ENCODE measurements at places on chromosomes 13 and 19.

DNA sequence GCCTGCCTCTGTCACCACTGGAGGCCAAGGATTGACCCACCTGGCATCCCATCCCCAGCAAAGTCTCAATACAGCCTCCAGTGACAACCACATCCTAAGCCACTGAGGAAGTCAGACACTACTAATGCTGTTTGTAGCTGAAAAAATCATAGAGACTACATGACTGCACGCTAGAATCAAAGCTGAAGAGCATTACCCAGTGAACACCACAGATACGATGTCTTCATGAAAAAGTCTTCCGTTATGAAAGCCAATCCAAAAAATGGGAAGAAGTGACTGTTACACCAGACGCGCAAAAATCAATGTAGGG is 11.1 kb upstream of the NUP62 start:
- DNase-seq: no peak

DNA sequence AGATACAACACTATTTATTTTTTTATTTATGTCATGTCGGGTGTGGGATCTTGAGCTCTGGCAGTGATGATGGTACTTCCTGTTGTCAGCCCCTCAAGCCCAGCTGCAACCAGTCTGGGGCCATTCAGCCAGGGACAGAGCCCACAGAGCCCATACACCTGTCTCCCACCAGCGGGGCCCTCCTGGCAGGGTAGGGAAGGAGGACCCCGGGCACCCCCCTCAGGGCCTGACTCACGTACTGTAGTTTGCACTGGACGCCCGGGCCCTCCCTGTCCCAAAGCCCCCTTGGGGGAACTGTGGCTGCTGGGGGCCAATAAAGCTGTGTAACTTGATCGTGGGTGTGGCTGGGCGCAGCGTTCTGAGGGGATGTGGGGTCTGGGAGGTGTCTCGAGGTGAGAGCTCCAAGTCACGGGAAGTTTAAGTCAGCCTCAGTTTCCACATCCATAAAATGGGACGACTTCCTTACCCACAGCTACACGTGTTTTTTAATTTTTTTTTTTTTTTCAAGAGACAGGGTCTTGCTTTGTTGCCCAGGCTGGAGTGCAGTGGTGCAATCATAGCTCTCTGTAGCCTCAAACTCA is 9.5 kb downstream of the ATG4D start:
- DNase-seq: peak; percentile 41

GRCh38 chr19:4866595-4867424 is 657 bp downstream of the PLIN3 start:
- peak; percentile 63 for DNase-seq

DNA sequence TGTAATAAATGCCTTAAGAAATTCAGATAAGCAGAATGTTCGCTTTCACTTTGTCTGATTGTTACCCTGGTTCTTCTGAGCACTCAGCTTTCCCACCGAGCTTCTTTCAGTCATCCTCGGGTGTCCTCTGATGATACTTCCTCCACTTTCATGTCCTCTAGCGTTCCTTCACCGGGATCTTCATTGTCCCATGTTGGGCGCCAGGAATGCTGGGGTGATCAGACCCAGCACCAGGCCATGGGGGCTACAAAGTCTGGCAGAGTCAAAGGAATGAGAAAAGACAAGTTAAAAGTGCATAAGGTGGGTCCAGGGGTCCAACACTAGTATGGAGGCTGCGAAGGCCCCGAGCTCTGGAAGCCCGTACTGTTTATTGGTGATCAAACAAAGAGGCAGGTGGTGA is 11.7 kb upstream of the C19orf84 start:
- DNase-seq: no peak

GRCh38 chr19:51571599-51571998 is 516 bp downstream of the ZNF175 start:
- DNase-seq: no peak

DNA sequence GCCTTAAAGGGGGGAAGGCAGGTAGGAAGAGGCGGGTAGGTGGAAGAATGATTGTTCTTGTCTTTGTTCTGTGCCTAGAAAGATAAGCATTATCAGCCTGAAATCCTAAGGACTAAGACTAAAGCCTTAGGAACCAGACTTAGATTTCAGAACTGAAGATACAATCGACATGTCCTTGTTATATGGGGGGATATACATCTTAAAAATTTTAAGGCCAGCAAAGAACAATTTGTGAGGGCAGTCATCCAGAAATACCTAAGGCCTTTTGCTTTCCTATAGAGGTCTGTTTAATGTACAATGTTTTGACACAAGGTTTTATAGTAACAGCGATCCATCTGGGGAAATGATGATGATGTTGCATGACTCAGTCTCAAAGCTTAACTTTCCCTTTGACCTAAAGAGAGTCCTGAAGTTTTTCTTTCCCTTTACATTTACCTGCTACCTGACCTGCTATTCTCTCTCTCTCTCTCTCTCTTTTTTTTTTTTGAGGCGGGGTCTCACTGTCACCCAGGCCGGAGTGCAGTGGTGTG is 20.2 kb upstream of the CEACAM6 start:
- no peak for DNase-seq

DNA sequence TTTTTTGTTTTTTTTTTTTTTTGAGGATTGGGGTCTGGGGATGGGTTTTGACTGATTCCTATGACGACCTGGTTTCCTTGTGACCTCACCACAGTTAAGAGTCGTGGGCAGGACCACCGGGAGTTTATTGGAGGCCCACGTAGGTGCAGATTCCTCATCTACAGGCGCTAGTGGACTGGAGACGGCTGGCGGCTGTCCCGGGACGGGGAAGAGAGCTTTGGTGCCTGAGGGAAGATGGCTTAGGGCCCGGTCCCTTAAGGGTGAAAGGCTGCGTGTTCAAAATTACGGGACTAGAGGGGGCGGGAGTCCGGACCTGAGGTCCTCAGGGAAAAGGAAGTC is 682 bp upstream of the TEAD2 start:
- DNase-seq: peak; percentile 42

DNA sequence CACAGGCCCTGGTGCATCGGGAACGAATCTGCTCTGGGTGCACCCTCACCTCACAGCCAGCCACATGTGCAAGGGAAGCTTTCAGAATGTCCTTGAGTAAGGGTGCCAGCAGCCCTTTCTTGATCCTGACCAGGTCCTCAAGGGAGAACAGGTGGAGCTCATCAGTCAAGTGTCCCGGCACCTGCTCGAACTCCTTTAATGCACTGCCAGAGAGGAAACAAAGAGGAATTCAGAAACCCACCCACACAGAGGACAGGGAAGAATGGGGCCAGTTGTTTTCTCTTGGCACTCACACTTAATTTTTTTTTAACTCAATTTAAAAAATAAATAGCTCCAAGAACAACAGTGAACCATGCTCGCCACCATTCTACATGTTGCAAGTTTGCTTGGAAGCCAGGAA is 41.7 kb downstream of the RUBCNL start:
- DNase-seq: no peak

DNA sequence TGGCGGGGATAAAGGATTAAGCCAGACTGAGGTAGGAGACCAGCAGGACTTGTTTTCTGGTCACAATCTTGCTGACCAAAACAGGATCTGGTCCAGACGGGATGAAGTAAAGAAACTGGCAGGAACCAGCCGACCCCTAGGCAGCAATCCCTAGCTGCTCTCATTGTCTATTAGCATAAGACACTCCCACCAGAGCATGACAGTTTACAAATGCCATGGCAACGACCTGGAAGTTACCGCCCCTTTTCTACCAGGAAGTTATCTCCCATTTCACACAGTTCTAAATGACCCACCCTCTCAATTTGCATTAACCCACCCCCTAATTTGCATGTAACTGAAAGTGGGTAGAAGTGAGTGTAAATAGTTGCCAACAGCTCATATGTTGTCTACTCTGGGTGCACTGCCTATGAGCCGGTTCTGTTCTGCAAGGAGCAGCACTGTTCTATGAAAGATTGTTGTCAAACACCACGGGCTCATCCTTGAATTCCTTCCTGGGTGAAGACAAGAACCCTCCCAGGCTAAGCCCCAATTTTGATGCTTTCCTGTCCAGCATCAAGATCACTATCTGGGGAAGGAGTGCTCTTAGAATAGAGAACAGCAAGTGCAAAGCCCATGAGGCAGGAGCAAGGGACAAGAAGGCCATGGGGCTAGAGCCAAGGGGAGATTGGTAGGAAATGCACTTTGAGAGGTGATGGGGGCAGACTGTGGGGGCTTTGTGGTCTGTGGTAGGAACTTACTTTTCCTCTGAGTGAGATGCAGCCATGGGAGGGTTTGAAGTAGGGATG is 13.9 kb upstream of the FBXO27 start:
- DNase-seq: peak; percentile 19

DNA sequence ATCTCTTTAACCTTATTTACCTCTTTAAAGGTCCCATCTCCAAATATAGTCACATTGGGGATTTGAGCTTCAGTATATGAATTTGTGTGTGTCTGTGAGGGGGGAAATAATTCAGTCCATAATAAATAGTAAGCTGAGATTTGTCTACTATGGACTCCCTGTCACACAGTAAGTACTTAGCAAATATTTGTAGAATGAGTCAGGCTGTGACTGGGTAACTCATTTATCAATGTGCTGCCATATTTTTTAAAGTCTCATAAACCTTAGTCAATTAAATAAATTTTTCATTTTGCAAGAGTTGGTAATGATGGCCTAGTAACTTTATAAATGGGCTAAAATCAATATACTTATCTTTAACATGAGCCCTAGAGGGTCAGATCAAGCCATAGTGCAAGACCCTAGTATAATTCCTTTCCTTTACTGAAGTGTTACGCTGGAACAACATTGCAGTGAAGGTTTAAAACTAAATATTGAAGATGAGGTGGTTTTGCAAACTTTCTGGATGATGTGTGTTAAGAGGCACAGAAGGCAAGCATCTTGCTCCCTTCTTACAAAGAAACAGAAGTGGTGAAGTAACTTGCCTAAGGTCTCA is 305.1 kb downstream of the KCNRG start:
- no peak for DNase-seq

- DNase-seq: peak; percentile 78
Observed at GRCh38 chr19:10353793-10354391, 14.5 kb upstream of the ICAM3 start.

- no peak for DNase-seq
Observed at GRCh38 chr13:91372911-91373310, 25.4 kb downstream of the MIR17HG start.

GRCh38 chr13:108943842-108944241 is 314.4 kb downstream of the MYO16 start:
- no peak for DNase-seq

- DNase-seq: no peak
Observed at GRCh38 chr19:43380771-43381386, 27.4 kb downstream of the CD177 start.

DNA sequence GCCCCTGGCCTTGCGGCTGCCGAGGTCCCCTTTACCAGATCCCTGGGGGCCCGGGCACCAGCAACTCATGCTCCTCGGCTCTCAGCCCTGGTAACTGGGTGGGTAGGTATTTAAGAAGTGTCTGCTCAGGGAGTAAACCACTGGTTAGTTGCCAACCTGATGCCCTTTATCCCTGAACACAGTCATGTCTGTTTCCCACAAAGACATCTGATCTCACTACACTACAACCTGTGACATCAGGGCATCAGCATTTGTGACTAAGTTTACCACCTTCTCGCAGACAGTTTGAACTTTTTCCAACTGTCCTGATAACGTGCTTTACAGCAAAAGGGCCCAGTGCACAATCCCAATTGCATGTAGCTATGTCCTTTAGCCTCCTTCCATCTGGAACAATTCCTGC is 22.0 kb downstream of the GGACT start:
- no peak for DNase-seq

- DNase-seq: no peak
Observed at GRCh38 chr13:100102042-100102441, 13.1 kb downstream of the PCCA start.

DNA sequence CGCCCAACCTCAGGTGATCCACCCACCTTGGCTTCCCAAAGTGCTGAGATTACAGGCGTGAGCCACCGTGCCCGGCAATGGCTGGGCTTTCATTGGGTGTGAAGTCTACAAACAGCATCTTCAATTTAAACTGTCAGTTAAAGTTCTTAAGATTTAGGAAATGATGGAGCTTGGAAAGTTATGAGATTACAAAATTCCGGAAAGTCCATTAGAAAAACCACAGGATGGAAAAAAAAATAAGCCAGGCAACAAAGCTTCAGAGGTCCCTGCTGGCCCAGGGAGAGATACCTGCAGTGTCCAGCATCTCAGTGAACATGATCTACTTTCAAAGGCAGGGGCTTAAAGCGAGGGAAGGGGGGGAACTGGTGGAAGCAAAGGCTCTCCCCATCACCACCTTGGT is 4.6 kb upstream of the ZNF587B start:
- DNase-seq: no peak

DNA sequence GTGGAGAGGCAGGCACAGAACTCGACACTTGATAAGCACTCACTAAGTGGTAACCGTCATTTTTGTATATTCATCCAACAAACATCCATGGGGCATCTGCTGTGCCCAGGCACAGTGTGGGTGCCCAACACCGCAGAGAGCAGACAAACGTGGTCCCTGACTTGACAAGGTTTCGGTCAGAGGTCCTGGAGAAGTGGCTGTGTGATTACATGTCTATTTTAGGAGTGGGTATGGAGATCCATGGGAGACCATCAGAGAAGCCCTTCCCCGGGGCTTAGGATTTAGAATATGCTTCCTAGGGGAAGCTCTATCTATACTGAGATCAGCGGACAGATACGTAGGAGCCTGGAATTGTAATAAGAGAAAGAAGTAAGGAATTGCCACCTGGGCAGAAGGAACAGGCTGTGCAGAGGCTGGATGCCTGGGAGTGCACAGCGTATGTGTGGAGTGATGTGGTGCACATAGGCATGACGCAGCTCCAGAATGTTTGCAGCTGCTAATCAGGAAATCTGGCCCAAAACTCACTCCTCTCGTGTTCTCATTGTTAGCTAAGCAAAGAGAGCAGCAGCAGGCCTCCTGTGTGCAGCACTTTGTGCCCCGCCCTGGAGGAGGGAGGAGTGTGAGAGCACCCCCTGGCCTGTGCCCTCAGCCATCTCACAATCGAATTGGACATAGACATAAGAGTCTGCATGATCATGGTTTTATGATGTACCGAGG is 23.0 kb upstream of the IRS2 start:
- DNase-seq: no peak

GRCh38 chr13:110815471-110816204 is 99.2 kb downstream of the ANKRD10 start:
- no peak for DNase-seq

- no peak for DNase-seq
Observed at GRCh38 chr19:28884786-28885476, 328.0 kb downstream of the UQCRFS1 start.

DNA sequence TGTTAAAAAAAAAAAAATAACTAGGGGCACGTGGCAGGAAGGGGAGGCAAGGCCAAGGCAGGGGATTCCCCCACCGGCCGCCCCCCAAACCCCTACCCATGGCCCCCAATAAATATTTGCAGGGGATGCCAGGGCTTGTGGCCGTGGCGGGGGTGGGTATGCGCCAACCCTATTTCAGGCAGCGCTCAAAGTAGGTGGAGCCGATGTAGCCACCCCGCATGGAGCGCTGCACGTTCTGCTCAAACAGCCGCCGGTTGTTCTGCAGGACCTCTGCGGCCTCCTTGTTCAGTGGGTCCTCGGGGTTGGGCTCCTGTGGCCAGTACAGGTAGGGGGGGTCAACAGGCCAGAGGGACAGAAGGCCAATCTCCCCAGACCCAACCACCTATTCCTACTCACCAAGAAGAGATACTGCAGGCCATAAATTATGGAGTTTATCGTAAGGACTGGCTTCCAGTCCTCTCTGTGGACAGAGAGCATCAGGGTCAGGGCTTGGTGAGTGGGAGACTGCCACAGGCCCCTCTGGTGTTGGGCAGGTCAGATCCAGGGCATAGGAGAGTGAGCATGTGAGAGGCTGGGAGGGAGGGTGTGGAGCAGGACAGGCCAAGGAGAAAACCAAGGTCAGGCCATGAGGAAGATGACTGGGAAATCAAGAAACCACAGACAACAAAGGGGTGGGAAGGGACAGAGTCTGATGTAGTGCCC is 1.2 kb upstream of the CHMP2A start:
- no peak for DNase-seq

GRCh38 chr13:112592181-112592580 is 4.2 kb upstream of the TUBGCP3 start:
- DNase-seq: no peak
